ENCODE measurements at places on chromosomes 7 and 10.
A peak's percentile ranks its signal among the peaks of the same experiment; 100 is the strongest.

- DNase-seq = no peak
Measured at GRCh38 chr7:44639671-44640321, 33.4 kb downstream of the OGDH start.

GRCh38 chr10:24618401-24618800 lies 105.3 kb downstream of the ARHGAP21 start:
- DNase-seq = no peak

- no peak for DNase-seq
Measured at GRCh38 chr10:30219971-30220751, 128.9 kb downstream of the MTPAP start.

- DNase-seq = no peak
Measured at GRCh38 chr7:1946773-1947450, 276.8 kb downstream of the ELFN1 start.

GRCh38 chr7:135936497-135937217 lies 40.5 kb downstream of the MTPN start:
- DNase-seq = no peak

DNA sequence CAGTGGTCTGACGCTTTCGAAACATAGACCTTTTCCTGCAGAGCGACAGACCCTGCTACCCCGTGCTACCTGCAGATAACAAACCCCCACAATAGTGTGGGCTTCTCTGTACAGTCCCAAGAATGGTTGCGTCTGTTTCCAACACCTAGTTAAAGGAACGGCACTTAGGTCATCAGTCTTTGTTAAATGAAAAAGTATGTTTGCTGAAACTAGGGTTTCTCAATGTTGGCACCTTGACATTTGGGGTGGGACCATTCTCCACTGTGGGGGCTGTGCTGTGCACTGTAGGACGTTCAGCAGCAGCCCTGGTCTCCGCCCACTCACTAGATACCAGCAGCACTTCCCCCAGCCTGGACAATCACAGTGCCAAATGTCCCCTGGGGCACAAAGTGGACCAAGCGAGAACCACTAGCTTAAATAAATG lies 13.7 kb downstream of the TECTB start:
- no peak for DNase-seq

DNA sequence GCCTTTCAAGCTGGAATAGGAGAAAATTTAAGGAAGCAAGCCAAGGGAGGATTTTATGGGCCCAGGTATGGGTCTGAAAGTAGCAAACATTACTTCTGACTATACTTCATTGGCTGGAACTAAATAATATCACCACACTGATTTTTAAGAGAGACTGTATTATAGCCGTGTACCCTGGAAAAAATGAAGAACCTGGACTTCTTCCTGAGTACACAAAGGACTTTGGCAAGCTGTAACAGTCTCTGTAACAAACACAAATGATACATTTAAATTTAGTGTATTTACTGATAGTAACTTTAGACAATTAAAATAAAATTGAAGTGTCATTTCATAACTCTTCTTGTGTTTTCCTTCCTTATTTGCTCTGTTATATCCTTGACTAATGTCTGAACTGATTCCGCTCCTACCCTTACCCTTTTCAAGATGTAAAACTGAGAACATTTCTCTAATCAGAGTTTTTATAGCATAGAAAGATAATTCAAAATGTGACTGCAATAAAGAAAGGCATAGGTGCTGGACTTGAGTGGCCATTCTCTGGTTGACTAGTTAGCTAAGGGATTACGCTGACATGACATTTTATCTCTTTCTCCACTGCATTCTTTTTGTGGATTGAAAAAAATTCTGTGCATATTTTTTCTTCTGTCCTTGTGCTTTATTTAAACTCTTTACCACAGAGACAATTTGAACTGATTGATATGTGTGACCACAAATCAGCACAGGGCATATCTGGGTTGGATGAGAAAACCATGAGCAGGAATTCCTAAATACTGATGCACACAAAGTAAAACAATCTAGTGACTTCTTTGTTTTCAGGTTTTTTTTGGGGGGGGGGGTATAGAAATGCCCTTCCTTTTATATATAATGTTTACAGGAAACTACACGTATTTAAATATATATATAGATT lies 349.7 kb downstream of the MDFIC start:
- no peak for DNase-seq

DNA sequence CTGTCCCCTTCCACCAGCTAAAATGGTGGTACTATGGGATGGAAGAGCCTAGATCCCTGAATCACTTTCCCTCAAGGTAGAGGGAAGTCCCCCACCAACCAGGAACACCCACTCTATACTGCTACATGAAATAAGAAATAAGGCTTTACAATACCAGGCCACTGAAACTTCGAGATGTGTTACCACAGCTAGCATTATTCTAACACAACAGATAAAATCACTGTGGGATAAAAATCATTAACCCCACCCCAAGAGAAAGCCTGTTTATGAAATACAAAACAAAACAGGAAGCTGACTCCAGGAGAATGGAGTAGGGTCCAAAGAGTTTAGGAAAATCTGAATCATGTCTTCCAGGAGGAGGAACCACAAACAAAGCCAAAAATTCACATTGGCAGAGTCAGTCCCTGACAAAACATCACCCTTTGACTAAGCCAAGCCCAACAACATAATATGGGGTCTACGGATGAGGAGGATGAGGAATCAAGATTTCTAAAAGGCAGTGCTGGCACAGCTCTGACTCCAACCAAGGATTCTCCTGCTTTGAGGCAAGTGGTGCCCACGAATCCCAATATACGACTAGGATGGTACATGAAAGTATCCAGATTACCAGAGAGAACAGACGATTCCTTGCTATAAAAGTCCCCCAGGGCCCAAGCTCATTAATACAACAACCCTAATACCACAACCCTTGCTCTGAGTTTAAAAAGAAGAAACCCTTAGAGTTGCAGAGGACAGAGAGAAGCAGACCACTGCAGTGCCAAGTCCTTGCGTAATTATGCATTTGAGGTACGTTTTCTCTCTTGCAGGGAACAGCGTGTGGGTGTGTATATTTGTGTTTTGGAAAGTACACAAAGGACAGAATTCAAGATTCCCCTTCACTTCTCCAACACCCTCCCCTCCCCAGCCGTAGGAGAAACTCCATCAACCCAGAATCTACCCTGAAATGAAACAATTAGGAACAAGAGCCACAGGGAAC lies 23.7 kb downstream of the XPNPEP1 start:
- DNase-seq = no peak

GRCh38 chr10:5504146-5505072 lies 5.0 kb upstream of the CALML5 start:
- no peak for DNase-seq

GRCh38 chr7:2115760-2116447 lies 116.8 kb downstream of the MAD1L1 start:
- no peak for DNase-seq

DNA sequence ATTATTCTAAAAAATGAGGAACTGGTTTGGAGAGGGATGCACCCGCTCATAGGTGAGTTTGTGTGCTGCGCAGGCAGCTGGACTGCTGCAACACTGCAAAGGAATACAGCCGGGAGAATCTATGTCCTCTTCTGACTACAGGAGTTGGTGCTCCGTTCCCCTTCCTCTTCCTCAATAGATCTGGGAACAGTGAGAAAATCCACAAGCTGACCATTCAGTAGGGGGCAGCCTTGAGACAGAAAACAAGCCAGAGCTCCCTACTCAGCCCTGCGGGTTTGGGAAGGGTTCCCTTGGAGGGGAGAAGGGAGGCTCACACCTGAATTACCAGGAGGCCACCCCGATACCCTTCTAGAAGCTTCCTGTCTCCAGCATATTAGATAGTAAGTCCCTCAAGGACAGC lies 87.3 kb upstream of the FOXI2 start:
- DNase-seq = no peak

DNA sequence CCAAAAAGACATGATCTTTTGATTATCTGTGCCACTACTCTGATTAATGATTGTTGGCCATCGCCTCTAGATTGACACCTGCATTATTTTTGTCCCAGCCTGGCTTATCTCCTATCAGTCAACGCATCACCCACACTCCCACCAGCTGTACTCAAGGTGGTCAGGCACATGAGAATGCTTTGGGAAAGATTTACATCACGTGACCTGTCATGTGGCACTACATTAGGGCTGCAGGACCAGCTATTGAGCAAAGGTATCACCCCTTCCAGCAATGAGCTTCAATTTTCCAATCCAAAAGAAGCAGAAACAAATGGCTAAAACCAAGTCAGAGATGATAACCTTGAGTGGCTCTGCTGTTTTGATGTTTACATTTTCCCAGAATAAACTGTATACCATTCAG lies 204.3 kb downstream of the PLXNA4 start:
- DNase-seq = no peak

- DNase-seq = no peak
Measured at GRCh38 chr7:32494946-32495297, 367 bp upstream of the AVL9 start.

DNA sequence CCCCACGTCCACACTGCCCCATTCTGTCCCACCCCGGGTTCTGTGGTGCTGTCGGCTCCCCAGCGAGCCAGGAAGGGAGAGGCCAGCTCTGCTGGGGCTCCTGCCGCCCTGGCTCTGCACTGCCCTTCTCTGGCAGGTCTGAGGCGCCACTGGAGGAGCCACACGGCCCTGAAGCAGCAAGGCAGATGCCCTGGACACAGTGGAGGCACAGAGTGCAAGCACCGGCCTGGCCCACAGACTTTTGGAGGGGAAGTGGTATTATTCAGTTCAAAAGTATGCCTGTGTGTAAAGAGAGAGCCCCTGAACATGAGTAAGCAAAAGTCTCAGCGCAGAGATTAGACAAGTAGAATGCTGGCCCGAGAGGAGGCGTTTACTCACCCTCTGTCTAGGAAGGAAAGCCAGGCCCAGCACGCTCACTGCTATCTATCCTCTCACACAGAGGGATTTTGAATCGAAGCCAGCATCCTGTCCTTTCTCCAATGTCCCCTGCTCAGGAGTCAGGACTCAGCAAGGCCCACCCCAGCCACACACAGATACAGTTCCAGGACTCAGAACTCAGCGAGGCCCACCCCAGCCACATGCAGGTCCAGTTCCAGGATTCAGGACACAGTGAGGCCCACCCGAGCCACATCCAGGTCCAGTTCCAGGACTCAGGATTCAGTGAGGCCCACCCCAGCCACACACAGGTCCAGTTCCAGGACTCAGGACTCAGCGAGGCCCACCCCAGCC lies 115.0 kb downstream of the EGFR start:
- DNase-seq = no peak

DNA sequence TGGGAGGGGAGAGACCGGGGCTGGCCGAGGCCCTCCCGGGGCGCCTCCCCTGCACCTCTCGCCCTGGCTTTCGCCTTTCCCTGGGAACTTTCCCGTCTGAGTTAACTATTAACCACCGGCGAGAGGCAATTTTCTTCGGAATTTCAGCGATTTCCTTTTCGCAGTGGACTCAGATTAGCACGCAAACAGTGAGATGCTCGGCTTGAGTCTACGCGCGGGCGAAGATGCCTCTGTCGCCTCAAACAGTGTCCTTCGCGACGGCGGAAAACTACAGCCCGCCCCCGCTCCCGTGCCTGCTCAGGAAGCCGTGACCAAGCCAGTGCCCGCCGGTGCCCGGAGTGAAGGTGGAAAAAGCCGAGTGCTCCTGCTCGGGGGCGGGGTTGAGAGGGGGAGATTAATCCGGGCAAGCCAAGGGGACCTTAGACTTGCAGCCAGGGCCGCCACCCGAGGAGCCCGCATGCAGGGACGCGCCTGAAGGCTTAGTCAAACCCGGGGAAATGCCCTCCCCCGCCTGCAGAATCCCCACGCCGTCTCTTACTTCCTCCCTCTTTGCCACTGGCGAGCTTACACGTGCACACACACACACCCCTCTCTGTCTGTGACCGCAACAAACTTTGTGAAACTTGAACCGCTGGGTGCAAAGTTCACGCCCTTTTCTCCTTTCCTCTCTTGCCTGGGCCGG lies 14.5 kb upstream of the PAX2 start:
- peak; percentile 22 for DNase-seq

DNA sequence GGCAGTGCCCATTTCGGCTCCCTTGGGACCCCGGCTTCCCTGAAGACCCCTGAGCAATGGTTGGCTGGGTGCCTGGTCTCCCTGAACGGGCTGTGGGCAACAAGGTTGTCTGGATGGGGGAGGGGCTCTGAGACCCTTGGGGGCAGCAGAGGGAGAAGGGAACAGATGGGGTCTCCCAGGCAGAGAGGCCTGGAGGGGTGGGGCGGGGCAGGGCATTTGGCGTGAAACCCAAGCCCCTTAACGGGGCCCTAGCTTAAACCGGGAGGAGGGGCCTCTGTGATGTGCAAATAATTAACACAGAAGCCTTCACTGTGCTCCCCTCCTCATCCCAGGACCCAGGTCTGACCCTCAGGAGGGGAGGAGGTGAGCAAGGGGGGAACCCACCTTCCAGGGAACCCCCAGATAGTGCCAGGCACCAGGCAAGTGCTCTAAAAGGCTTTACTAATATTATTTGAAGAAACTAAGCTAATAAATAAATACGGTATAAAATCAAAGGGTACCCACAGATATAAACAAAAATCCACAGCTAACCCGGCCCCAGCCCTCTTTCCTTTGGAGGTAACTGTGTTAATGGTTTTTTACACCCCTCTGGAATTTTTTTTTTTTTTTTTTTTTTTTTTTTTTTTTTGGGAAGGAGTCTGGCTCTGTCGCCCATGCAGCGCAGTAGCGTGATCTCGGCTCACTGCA lies 170.8 kb downstream of the RNF216 start:
- no peak for DNase-seq

DNA sequence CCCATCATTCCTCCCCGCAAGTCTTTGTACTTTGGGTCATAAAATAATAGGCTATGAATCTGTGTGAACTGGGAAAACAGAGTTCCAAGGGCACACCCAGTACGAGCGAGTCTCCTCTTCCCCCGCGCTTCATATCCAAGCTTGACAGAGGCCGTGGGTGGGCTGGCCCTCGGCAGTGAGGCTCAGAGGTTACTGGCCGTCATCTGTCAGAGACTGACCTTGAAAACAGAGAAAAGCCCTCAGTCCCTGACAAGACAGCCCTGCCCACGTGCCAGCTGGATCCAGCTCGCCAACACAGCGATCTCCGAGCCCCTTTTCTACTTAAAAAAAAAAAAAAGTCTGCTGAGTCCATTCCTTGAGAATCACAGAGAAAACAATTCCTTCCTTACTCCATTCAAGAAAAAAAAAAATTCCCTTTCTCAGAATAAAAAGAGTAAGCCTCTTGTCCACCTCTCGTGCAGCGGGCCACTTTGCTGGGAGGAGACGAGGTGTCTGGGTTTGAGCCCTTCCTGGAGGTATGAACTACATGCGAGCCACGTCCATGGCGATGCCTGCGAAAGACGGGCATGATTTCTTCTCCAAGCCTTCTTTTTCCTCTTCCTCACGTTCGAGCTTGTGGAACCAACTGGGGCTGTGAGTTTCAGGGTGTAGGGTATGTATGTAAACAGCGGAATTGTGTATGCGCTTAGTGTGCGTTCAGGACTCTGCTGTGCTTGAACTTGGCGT lies 744 bp upstream of the BICC1 start:
- no peak for DNase-seq

DNA sequence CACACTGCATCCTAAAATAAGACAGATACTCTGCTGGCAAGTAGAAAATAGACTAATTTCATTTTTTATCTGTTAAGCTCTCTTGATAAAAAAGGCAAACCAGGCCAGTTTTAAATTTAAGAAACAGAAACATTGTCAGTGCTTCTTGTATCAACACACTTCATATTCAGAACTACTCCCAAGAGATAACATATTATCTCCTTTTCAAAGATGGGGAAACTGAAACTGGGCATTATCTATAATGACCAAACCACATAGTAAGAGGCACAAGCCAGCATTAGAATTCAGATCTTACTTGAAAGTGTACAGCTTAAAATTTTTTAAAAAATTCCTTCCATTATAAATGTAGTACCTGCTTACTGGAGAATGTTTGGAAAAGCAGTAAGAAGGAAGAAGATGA lies 14.7 kb downstream of the SRI start:
- DNase-seq = no peak
